GM18507 (cell line): ENCODE measurements at places on chromosomes 16 and 17.

GRCh38 chr17:46818929-46819859, 702 bp upstream of the WNT3 start:
- DNase-seq, result no peak

DNA sequence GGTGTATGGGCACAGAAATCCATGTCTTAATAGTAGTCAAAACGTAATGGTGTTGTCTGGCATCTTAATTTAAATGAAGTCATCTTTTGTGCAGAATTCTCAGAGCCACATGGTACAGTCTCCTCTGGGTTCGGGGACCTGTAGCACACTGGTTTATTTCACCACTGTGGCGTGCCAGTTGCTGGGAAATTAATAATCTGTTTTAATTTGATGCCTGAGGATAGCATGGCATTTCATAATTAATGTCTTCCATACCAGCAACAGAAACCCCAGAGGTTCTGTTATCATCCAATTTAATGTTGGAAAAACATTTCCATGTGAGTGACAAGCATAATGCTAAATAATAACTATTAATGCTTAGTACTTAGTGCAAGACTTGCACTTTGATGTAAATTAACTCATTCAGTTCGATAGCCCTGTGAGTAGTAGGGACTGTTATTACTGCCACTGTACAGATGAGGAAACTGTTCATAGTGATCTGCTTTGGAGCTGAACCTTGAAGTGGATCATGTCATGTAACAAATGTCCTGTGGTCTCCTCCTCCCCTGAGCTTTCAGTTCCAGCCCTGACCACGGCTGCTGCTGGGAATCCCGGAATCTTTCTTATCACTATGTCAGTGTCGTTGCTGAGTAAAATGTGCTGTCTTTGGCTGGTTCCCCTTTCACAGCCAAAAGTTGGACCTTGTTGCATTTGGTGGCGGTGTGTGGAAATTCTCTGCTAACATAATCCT, 51.2 kb downstream of the SNX29 start:
- DNase-seq, result no peak

- no peak for DNase-seq
Measured at GRCh38 chr17:30086896-30087295, 29.7 kb upstream of the NSRP1 start.

GRCh38 chr17:47935961-47936360, 5.4 kb upstream of the PNPO start:
- DNase-seq, result no peak

DNA sequence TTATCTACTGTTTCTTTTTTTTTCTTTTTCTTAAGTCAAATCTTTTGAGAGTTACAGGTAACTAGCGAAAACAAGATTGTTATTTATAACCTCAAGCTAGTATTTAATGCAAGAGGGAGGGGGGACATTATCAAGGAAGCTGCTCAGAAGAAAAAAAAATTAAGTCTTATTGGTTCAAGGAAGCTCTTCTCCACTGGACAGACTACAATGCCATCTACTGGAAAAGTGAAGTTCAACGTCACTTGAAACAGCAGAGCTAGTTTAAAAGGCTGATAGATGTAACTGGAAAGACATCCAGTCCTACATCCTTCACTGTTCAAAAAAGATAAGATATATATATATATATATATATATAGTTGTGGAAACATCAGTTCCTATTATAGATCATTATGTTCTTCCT, 418.0 kb upstream of the PSMD7 start:
- DNase-seq, result no peak

- no peak for DNase-seq
Measured at GRCh38 chr17:49987681-49988441, 7.2 kb downstream of the DLX3 start.

GRCh38 chr17:81302861-81303333, 7.8 kb upstream of the SLC38A10 start:
- no peak for DNase-seq

GRCh38 chr16:66802159-66802558, 775 bp upstream of the TERB1 start:
- no peak for DNase-seq

- no peak for DNase-seq
Measured at GRCh38 chr16:89409161-89409711, 81.1 kb downstream of the ANKRD11 start.

DNA sequence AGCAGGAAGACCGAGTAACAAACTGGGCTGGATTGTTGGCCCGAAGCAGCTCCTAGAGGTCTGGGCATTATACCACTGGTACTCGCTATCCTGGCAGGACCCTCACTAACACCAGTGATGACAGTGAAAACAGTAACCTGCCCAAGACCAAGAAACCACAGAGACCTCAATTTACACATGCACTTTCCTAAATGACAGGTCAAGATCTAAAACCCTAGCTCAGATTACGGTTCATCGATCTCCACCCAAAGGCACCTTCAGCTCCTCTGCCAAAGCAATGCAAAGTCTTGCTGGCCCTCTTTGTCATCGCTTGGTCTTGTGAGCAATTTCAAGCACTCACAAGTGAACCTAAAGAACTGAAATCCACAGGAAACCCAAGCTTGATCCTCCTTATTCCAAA, 1.5 kb downstream of the PIP4K2B start:
- no peak for DNase-seq

DNA sequence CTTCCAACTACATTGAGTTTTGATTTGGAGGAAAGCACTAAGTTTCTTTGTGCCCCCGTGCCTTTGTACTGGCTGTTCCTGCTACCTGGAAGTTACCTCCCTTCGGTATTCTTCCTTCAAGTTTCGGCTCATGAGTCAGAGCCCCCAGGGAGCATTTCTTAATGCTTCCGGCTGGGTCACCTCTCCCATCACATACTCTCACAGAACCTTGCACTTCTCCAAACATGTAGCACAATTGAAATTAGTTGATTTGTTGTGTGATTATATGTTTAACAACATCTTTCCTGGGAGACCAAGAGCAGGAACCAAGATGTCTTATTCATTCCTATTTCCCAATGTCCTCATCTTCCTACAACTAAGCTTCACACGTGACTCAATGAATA, 158.6 kb upstream of the CDH5 start:
- no peak for DNase-seq

GRCh38 chr17:75645889-75646637, 12.8 kb downstream of the SMIM5 start:
- peak; percentile 71 for DNase-seq

DNA sequence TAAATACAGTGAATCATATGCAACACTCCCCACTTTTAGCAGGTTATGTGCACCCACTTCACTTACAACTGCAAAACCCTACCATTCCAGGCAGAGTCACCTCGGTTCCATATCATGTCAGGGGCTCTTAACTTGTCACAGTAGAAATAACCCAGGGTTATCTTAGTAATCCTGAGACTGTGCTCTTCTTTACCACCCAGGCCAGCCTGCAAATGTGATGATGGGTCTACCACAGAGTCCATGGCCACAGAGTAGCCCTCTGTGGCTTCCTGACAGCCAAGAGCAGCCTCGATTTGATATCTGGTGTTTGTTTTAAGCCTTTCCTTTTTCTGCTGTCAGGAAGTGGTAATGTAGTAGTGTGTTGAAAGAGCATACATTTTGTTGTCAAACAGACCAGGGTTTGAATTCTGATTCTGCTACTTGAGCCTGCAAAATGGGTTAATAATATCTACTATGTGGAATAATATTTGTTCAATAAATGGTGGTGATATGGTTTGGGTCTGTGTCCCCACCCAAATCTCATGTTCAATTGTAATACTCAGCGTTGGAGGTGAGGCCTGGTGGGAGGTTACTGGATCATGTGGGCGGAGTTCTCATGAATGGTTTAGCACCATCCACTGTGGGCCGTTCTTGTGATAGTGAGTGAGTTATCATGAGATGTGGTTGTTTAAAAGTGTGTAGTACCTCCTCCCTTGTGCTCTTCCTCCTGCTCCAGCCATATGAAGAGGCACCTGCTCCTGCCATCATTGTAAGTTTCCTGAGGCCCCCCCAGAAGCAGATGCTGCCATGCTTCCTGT, 416.5 kb downstream of the UTP18 start:
- no peak for DNase-seq

DNA sequence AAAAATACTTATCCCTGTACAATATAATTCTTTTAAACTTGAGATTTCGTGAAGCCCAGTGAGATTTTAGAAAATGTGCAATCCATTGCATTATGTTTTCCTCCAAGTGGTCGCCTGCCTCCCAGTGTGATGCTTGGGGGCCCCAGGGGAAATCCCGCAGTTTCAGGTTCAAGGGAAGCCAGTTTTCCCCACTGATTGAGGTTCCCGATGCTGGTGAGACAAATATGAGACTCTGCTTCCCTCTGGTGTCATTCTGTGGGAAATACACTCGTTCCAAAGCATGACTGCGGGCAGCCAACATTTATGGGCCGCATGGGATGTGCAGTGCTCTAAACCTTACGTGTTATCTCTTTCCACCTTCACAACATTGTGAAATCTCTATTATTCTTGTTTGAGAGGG, 200.8 kb downstream of the PRKCB start:
- peak; percentile 44 for DNase-seq

- DNase-seq, result no peak
Measured at GRCh38 chr17:72942579-72942978, 149.9 kb downstream of the SLC39A11 start.

- peak; percentile 4 for DNase-seq
Measured at GRCh38 chr16:9647981-9648701, 534.1 kb downstream of the GRIN2A start.

DNA sequence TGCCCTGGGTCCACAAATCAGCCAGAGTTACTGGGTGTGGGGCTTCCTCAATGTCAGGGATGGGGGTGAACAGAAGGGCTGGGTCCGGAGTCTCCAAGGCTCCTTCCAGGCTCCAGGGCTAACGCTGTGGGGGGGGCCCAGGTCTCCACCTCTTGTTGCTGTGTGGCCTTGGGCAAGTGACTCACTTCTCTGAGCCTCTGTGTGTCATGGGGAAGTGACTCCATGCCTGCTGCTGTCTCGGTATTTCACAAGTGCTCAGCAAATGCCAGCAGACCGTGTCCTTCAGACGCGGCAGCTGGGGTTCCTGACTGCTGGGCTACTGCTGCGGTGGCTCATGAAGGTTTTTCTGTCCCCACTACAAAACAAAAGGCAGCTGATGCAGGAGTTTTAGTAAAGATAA, 26.6 kb downstream of the JPH3 start:
- no peak for DNase-seq

DNA sequence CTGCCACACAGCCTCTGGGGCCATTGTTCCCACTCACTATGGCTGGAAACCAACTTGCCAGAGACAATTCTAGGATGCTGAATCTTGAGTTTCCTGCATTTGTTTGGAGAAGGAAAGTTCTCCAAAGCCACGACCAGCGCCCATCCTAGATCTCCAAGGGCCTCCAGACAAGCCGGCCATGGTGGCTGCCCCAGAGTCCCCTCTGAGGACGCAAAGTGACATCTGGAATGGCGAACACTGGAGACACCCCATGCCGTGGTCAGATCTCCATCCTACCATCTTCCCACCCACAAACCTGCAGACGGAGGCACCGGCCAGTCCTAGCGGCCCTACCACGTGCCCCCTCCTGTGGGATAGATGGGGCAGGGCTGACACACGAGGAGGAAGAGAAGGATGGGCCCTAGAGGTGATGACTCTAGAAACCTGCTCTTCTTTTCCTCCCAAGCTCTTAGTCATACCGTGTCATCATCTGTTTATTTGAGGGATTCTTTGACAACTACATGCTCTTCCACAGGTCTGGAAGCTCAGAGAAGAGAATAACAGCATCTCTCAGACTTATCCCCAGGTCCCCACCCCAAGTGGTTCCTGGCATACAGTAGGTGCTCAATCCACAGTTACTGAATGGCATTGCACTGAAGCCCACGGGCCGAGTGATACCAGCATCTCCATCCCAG, 71.3 kb downstream of the MYH11 start:
- DNase-seq, result no peak

GRCh38 chr17:43226393-43226792, 2.0 kb downstream of the CCDC200 start:
- DNase-seq, result no peak

- no peak for DNase-seq
Measured at GRCh38 chr17:47878203-47879027, 17.6 kb upstream of the SP2 start.

GRCh38 chr17:64627797-64628196, 34.3 kb downstream of the SMURF2 start:
- no peak for DNase-seq

DNA sequence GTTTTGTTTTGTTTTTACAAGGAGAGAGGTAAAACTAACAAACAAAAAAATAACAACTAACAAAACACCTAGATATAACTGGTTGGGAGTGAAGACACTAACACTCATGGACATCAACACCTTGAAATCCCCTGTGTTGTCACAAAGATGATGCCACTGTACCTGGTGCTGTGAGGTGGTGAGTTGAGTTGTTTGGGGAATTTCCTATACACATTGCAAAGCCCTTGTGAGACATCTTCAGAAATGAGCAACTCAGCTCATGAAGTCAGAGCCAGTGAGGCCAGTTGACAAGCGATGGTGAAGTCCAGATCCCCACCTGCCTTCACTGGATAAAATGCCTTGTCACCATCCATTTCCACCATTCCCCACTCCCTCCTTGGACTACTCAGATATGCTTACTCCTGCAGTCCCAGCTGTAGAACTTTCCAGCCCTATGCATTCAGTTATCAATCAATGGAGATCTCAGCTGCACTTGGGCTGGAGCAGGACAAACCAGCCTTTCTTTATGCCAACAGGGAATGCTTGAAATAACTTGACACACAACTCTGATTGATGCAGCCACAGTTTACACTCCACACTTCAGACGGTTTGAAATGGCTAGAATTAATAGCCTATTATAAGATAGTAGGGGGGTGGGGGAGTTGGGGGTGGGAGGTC, 22.2 kb downstream of the ANKFN1 start:
- no peak for DNase-seq

GRCh38 chr17:12088035-12088434, 67.4 kb downstream of the MAP2K4 start:
- DNase-seq, result no peak

- no peak for DNase-seq
Measured at GRCh38 chr16:88351491-88352101, 31.2 kb upstream of the ZNF469 start.

GRCh38 chr16:6684076-6684673, 648.5 kb upstream of the RBFOX1 start:
- DNase-seq, result no peak

DNA sequence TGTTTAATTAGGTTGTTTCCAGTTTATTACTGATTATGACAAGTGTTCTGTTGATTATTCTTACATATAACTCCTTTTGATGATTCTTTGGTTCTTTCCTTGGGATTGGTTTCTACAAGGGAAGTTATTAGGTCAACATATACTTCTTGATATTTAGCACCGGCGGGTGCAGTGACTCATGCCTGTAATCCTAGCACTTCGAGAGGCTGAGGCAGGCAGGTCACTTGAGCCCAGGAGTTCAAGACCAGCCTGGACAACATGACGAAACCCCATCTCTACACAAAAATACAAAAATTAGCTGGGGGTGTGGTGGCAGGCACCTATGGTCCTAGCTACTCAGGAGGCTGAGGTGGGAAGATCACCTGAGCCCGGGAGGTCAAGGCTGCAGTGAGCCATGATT, 120.2 kb upstream of the HAS3 start:
- DNase-seq, result no peak
